ENCODE measurements at places on chromosomes 16 and 17.

GRCh38 chr17:43135454-43135819 is 10.3 kb upstream of the BRCA1 start:
- DNase-seq: no peak

- no peak for DNase-seq
These were observed 10.2 kb downstream of the EEF2K start for GRCh38 chr16:22216191-22216831.

- no peak for DNase-seq
These were observed 10.4 kb upstream of the CHMP6 start for GRCh38 chr17:80981062-80981902.

DNA sequence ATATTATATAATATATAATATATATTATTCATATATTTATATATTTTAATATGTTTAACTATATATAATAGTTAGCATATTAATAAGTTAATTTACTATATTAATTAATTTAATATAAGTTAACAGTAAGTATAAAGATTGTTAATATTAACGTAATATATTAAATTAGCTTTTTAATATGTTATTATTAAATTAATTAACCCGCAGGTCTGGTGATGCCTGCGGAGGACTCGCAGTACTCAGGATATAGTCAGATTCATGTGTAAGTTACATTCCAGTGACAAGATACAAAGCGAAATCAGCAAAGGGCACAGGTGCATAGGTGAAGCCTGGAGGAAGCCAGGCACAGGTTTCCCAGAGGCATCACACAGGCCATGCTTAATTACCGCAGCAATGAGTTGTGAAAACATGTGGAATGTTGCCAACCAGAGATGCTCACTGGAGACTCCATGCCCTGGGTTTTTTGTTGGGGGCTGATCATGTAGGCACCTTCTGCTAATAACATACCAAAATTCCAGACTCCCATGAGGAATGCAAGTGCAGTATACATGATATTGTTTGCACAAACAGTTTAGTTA is 130.4 kb upstream of the MPHOSPH6 start:
- no peak for DNase-seq

- DNase-seq: no peak
These were observed 79.5 kb downstream of the PMP22 start for GRCh38 chr17:15185625-15185991.

DNA sequence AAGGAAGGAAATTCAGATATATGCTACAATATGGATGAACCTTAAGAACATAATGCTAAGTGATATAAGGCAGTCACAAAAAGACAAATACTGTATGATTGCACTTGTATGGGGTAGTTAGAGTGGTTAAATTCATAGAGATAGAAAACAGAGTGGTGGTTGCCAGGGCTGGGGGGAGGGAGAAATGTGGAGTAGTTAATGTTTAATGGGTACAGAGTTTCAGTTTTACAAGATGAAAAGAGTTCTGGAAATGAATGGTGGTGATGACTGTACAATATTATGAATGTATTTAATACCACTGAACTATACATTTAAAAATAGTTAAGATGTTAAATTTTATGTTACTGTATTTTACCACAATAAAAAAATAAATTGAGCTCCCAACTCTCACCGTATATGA is 157.9 kb downstream of the TOX3 start:
- no peak for DNase-seq

DNA sequence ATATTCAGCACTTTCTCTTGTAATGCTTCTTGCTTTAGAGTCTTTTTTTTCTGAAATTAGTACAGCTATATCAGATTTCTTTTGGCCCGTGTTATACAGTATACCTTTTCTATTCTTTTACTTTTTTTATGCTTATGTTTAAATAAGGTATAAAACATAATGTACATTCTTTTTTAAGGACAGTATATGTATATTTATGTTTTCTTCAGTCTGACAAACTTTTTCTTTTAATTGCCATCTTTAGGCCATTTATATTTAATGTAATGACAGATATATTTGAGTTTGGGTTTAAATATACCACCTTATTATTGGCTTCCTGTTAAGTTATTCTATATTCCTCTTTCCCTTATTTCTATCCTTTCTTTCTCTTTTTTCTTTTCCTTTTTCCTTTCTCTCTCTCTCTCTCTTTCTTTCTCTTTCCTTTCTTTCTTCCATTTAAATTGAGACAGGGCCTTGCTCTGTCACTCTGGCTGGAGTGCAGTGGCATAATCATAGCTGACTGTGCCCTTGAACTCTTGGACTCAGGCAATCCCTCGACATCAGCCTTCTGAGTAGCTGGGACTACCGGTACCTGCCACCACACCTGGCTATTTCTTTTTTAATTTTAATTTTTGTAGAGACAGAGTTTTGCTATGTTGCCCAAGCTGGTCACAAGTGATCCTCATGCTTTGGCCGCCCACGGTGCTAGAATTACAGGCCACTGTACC is 61.7 kb downstream of the WWOX start:
- no peak for DNase-seq

DNA sequence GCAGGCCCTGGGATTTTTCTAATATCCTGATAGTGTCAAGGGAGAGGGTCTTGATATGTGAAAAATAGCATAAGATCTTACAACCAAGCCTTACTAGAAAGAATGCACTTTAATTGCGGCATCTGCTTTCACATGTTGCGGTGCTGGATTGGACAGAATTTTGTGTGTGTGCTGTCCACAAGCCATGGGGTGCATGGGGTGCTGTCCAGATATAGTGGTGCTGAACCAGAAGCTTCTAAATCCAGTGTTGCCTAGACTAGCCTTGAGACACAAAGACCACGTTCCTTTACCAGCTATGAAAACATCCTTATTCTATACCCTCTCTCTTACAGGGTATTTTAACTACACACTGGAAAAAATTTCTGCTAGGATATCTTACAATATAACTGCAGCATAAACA is 244.0 kb downstream of the TMEM114 start:
- no peak for DNase-seq

GRCh38 chr17:75758131-75758905 is 6.7 kb downstream of the GALK1 start:
- no peak for DNase-seq

- no peak for DNase-seq
These were observed 124.4 kb downstream of the SDK2 start for GRCh38 chr17:73519714-73520368.

DNA sequence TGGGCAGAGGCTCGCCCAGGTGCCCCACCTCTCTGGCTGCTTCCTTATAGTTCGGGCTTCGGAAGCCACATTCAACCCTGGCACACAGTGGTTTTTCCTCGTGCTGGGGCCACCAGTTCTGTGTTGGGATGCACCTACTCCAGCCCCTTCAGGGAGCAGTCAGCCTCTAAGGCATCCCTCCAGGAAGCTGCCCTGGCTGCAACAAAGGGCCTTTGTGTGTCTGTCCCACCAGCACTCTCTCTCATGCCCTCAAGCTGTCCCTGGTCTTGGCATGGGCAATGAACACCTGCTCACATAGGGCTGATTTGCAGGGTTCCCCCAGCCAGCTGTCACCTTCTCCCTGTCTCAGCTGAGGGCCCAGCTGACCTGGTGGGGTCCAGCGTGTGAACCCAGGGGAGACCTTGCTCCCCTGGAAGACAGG is 754 bp upstream of the NOXO1 start:
- no peak for DNase-seq

DNA sequence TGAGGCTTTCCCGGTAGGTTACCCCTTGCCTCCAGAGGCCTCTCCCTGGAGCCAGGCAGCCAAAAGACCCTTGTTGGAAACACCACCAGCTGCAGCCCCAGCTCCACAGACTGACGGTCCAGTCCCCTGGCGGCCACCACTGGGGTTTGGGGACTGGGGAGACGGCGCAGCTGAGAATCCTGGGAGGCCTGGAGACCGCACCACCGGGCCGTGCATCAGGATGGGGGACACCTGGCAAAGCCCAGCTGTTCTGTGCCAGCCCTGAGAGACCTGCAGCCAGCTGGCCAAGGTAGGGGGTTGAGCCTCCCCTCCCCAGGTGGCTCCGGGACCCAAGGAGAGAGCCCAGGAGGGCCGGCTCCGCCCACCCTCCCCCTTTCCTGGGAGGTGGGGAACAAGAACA is 8.3 kb upstream of the SLC38A10 start:
- no peak for DNase-seq

Measured in stimulated activated CD8-positive, alpha-beta memory T cell treated with anti-CD3 and anti-CD28 coated beads, Interleukin-7, amount 100 ng/mL, for 24 hours (primary cell).